Upper lobe of left lung (tissue), 6 donors: ENCODE measurements at places on chromosomes 7 and 10. TPM values are rescaled to one million over a fixed set of nuclear protein-coding genes. Genes with fewer than 3 reads are reported as not detected.

PAXIP1 gene
- 9.8 TPM for total RNA-seq

- no peak for DNase-seq
These were observed 103.2 kb upstream of the WAC start for GRCh38 chr10:28429573-28430216.

GRCh38 chr10:4519658-4520402, 306.2 kb upstream of the AKR1E2 start:
- no peak for DNase-seq

ANKRD61 gene
- total RNA-seq: not detected

- DNase-seq: no peak
These were observed 306.6 kb upstream of the LRGUK start for GRCh38 chr7:133820584-133820983.

DNA sequence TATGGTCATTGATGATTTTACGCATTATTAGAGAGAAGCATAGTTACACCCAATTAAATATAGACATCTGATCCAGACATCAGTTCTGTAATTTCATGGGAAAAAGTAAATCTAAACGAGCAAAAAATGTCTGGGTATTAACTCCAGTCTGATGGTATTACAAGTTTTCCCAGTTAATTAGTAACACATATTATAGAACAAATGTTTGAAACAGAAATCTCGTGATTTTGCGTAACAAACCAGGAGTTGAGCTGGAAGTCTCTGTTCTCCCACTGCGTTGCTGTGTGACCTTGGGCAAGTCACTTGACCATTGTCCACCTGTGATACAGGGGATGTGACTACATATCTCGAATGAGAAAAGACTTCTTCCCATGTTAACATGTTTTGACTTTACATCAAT, 43.3 kb downstream of the RBM20 start:
- no peak for DNase-seq

GNGT1 gene
- not detected for total RNA-seq

- DNase-seq: no peak
These were observed 27.6 kb downstream of the CHCHD3 start for GRCh38 chr7:133054162-133054840.

GRCh38 chr7:79403451-79403850, 50.0 kb downstream of the MAGI2 start:
- no peak for DNase-seq

CDC14C gene
- total RNA-seq: not detected

GRCh38 chr10:97058521-97058920, 127.2 kb downstream of the SLIT1 start:
- no peak for DNase-seq

SNX13 gene
- 76.1 TPM for total RNA-seq

DNA sequence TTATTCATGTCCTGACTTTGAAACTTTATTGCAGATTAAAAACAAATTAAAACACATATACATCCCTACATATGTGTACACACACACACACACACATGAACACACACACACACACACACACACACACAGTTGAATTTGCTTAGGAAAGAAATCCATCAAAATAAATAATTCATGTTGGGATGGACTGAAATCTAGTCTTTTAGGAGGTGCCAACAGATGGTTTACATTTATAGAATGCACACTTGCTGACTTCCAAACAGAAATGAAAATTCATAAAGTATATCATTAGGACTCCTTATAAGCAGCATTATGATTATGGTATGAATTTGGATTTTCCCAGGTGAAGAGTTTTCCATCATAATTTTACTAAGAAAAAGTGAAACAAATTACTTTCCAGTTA, 270.5 kb upstream of the ETV1 start:
- no peak for DNase-seq

GRCh38 chr7:117146059-117146458, 176.8 kb downstream of the WNT2 start:
- no peak for DNase-seq
